ENCODE measurements at places on chromosomes 7 and 10.

GRCh38 chr7:40133561-40134427 is 628 bp downstream of the MPLKIP start:
- DNase-seq, result no peak

DNA sequence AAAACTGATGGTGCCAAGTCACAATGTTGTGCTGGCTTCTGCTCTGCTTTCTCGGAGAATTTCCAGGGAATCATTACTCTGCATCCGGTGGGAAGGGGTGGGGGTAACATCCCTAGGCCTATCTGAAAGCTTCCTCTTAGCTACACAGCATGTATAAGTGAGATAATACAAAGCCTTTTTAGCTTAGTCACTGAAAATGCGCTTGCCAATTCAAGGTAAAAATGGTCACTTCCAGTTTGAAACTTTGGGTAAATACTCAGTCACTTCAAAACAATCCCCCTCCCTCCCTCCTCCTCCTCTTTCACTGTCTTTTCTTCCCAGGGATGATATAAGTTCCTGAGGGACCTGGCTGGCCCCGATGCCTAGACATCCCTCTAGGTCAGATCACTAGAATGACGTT is 57.3 kb upstream of the APBB1IP start:
- DNase-seq, result no peak

GRCh38 chr10:116247691-116248090 is 25.3 kb downstream of the GFRA1 start:
- no peak for DNase-seq

DNA sequence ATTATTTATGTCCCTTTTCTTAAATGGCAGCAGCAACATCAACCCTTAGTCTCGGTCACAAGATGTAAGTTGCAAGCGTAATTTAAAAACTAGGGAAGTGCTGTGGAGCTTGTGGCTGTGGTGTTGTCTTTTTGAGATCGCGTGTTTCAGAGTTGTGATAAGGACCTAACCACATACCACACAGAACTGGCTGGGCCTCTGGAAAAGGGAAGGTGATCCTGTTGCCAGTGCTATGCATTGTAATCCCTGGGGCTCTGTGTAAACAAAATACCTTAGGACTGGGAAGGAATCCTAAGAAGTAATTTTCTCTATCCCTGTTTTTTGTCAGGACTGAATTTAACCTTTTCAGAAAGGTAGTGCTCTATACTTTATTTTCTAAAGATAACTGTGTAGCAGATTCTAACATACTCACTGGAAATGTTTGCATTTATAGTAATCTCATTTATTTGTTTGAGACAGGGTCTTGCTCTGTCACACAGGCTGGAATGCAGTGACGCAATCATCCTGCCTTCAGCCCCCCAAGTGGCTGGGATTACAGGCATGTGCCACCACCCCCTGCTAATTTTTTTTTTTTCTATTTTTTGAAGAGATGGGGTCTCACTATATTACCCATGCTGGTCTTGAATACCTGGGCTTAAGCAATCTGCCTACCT is 60.4 kb downstream of the INPP5F start:
- no peak for DNase-seq

DNA sequence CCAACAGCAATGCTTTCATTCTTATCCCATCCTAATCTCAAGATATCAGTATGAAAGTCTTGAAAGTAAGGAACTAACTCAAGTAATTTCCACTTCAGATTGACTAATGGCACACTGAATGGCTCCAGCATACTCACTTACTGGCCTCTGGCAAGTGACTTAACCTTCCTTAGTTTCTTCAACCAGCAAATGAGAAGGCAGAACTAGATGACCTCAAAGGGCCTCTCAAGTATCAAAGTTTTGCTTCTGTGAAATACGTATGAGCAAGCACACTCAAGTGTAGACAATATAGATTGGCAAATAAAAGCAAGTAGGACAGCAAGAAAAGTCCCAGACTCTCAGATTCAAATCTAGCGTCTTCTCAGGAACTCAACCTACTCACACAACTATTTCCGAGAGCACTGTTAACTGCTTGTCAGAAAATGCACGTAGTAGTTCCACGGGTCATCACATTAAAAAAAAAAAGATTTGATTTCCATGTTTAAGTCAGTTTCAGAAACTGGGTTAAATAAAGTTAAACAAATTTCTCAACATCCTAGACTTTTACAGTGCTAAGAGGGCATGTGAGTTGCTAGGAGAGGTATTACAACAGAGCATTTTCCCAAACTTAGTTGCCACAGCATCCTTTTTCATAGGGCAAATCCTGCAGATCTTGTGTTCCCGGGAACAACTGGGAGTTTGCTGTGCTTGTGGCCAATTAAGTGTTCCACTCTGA is 276.9 kb upstream of the KLF14 start:
- no peak for DNase-seq

DNA sequence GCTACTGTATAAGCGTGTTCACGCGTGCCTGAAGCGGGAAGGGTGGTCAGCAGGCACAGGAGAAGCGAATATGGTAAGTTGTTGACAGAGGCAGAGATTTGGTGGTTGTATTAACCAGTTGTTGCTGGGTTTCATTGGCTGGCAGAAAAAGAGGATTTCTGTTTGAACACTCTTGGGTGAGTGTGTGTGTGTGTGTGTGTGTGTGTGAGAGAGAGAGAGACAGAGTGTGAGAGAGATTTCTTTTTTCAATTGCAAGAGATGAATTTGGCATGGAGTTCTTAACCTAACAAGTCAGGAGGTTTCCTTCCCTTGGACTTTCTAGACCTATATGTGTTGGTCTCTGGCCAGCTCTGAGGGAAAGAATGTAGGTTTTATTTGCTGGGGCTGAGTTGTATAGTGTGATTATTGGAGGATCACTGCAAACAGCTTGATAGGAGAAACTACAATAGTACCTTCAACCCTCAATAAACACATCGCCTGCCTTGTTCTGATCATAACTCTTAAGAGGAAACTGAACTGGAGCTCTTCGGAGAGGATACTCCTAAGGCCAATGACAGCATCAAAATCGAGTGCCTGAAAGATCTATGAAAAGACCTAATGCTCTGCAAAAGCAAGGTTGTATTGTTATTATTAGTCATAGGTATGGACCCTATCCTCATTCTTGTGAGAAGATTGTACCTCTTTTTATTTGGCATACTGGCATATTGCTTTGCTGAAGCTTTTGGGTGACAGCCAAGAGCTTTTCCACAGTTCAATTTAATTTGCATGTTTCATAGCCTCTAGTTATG is 1.2 kb downstream of the MCU start:
- no peak for DNase-seq

- DNase-seq, result no peak
Measured at GRCh38 chr7:86978808-86979506, 80.5 kb downstream of the ELAPOR2 start.

GRCh38 chr10:13003759-13004158 is 2.2 kb upstream of the CCDC3 start:
- DNase-seq, result no peak

- no peak for DNase-seq
Measured at GRCh38 chr7:95609277-95609971, 13.1 kb upstream of the PDK4 start.

DNA sequence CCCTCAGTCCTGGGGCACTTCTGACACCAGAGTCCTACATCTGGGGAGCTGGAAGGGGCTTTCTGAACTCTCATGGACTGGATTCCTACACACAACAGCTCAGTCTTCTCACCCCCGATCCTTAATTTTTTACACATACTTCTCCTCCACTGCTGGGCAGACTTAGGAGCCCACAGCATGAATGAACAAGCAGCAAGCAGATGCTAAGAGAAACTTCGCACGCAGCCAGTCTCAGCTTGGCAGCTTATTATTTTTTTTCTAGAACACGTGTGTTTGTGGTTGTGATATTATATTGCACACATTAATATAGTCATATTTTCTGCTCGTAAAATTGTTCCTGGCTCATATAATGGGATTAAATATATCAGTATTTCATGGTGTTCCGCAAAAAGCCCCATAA is 50.9 kb upstream of the LOXL4 start:
- no peak for DNase-seq

DNA sequence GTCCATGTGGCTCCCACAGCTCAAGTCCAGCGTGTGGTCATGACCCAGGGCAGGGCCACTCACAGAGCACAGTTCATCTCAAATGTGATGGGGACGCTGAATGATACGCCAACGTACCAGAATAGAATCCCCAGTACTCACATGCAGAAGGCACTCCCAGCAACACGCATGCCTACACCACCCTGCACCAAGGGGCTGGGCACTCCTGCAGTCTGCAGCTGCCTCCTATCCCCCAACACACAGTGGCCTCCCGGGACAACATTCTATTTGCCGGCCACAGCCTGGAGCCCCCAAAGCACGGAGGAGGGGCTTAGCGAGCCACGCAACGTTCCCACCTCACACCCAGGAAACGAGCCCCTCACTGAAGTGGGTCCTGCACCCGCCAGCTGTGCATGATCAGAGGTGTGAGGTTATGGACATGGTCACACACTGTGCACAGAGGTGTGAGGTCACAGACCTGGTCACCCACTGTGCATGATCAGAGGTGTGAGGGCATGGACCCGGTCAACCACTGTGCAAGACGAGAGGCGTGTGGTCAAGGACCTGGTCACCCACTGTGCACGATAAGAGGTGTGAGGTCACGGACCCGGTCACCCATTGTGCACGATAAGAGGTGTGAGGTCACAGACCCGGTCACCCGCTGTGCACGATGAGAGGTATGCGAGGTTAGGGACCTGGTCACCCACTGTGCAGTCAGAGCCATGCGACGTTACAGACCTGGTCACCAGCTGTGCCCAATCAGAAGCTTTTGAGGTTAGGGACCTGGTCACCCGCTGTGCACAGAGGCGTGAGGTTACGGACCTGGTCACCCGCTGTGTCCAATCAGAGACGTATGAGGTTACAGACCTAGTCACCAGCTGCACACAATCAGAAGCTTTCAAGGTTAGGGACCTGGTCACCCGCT is 182.8 kb downstream of the DIP2C start:
- no peak for DNase-seq

DNA sequence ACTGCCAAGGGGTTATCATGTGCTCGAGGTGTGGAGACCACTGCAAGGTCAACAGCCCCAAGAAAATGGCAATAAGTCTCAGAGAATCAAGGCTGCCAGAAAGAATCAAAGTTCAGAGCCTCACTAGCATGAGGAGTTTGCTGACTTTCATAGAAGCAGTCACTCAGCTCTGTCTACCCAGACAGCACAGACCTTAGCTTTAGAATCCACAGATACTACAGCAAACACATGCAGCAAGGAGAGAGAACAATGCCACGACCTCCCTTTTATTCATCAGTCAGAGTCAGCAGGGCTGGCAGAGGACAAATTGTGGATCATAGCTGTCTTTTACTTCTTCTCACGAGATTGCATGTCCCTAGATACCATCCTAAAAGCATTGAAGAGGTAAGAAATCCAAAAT is 121.3 kb downstream of the MBL2 start:
- DNase-seq, result no peak

DNA sequence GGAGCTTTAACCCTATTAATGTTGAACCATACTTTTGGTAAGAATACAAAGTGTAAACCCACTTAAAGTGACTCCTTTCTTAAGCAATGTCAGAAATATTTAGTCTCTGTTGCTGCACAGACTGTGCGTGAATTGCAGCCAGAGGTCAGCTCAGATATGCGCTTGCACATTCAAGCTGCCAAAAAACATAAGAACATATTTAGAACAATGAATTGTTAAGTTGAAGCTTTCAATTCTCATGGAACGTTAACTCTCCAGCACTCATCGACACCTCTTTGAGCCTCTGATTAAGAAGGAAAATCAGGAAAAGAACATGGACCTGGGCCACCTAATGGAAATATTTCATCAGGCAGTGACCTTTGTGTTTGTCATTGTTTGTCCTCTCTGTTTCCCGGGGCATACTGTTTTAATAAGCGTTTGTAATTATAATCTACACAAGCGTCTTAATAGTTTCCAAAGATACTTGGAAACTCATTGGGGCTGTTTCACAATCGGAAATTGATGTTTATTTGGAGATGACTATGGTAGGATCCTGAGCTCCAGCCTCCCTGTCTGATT is 193.0 kb upstream of the CELF2 start:
- DNase-seq, result no peak

DNA sequence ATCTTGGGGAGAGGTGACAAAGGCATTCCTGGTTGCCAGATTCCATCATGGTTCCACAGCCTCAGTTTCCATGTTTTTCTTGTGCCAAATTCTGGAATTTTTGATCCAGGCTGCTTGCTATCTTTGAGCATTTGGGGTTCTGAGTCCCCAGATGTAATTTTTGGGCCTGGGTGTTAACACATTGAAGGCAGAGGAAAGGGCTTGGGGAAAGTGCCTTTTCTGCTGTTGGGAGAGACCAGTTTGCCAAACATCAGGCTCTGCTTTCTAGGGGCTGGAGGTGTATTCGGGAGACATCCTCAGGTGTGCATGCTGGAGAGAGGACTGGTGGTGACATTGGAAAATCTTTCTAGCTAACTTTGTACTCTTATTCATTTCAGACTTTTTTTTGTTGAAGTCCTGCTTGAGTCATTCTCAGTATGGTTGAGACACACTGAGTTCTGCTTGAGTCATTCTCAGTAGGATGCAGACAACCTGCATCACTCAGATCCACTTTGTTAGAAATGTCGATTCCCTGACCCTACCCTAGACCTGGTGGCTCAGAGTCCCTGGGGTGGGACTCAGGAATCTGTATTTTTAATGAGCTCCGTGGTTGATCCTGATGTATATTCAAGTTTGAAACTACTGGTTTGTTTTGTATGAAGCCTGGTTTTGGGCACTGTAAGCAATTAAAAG is 101.0 kb downstream of the LRMDA start:
- DNase-seq, result no peak

DNA sequence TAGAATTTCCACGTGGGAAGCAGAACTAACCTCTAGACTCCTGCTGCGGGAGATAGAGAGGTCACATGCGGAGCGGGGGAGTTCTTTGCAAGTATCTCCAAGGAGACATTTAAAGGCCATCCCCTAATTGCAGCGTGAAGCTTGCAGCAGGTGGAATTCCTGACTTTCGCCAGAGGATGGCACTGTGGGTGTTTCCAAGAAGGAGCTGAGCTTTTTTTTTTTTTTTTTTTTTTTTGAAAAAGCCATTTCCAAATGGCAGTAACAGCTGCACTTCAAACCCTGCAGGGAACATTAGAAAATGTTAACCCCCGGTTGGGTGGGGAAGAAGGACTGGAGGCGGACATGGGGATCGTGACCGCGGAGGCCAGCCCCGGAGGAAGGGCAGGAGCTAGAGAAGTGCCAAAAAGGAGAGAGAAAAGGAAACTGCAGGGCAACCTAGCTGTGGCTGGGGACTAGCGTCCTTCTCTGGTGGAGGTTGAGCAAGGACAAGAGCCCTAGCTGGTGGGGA is 487.7 kb downstream of the TYW1 start:
- no peak for DNase-seq

GRCh38 chr7:26099236-26099635 is 52.8 kb upstream of the NFE2L3 start:
- no peak for DNase-seq

GRCh38 chr7:142800699-142801260 is 30.0 kb downstream of the PRSS2 start:
- DNase-seq, result no peak

DNA sequence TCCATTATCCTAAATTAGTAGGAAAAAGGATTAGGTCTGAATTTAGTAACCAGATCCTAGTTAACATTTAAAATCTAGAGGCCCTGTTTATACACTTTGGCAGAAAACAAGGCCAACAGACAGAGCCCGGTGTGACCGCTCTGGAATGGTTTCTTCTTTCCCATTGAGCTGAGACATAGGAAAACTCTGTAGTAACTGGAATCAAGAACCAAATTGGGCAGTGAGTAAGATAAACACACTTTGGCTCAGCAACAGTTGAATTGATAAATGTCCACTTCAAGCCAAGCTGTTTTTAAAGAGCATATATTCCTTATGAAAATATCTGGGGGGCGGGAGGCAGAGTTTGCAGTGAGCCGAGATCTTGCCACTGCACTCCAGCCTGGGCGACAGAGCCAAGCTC is 343.7 kb upstream of the SEMA3A start:
- no peak for DNase-seq

- DNase-seq, result no peak
Measured at GRCh38 chr10:88196291-88196690, 332.9 kb downstream of the PTEN start.

All from stimulated activated CD8-positive, alpha-beta memory T cell treated with anti-CD3 and anti-CD28 coated beads, Interleukin-7, amount 100 ng/mL, for 1 hour (primary cell).